ENCODE measurements at places on chromosomes 12 and 14.

GRCh38 chr14:59428581-59429012 is 36.6 kb downstream of the GPR135 start:
- H3K36me3 ChIP-seq, result no peaks in the 10 kb centered on the region
- H3K4me1 ChIP-seq, result peaks cover 2% of the 10 kb centered on the region
- peaks cover 14% of the 10 kb centered on the region for H3K27me3 ChIP-seq
- no peak overlapping the region for H3K4me3 ChIP-seq

- no peak overlapping the region for H3K27ac ChIP-seq
- H3K4me3 ChIP-seq, result no peak overlapping the region
- no peaks in the 10 kb centered on the region for H3K4me1 ChIP-seq
- peaks cover 15% of the 10 kb centered on the region for H3K36me3 ChIP-seq
- no peaks in the 10 kb centered on the region for H3K27me3 ChIP-seq
These were observed 279.6 kb downstream of the PRKD1 start for GRCh38 chr14:29648045-29648444.

- H3K27me3 ChIP-seq, result peaks cover 6% of the 10 kb centered on the region
- DNase-seq, result no peak
- H3K4me3 ChIP-seq, result no peak overlapping the region
These were observed 19.5 kb upstream of the PPFIBP1 start for GRCh38 chr12:27504507-27504906.

GRCh38 chr12:5173511-5174011 is 129.9 kb downstream of the KCNA5 start:
- no peak overlapping the region for H3K27ac ChIP-seq
- no peaks in the 10 kb centered on the region for H3K36me3 ChIP-seq
- H3K27me3 ChIP-seq, result no peaks in the 10 kb centered on the region
- DNase-seq, result no peak

- H3K27me3 ChIP-seq, result no peaks in the 10 kb centered on the region
- DNase-seq, result no peak
- H3K27ac ChIP-seq, result no peak overlapping the region
- no peak overlapping the region for H3K4me3 ChIP-seq
- peaks cover 5% of the 10 kb centered on the region for H3K4me1 ChIP-seq
These were observed 59.0 kb upstream of the HIF1A start for GRCh38 chr14:61636291-61636690.

DNA sequence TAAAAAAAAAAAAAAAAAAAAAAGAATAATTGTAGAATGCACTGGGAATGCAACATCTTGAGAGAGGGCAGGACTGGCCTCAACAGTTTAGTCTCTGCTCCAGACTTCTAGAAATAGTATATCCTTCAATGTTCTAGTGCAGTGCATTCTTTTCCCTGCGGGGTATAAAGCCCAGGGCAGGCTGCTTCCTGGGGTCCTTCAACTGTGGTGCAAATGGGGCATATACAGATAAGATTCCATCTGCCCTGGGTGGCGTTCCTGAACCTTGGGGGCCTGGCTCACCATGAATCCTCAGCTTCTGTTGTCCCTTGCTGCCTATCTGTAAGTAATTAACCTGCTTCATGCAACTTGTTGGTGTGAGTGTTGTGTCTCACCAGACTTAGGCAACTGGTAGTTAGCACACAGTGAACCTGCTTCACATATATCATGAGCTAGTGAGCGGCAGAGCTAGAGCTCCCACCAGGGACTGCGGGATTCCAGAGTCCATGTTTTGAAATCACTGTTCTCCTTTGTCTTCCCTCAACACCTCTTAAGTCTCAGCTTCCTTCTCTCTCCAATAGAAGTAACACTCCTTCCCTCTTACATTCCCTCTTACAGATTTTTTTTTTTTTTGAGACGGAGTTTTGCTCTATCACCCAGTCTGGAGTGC is 177.6 kb downstream of the SUDS3 start:
- H3K27me3 ChIP-seq, result peaks cover 12% of the 10 kb centered on the region
- no peaks in the 10 kb centered on the region for H3K4me1 ChIP-seq
- H3K36me3 ChIP-seq, result no peaks in the 10 kb centered on the region
- no peak for DNase-seq
- H3K4me3 ChIP-seq, result no peak overlapping the region
- H3K27ac ChIP-seq, result no peak overlapping the region

DNA sequence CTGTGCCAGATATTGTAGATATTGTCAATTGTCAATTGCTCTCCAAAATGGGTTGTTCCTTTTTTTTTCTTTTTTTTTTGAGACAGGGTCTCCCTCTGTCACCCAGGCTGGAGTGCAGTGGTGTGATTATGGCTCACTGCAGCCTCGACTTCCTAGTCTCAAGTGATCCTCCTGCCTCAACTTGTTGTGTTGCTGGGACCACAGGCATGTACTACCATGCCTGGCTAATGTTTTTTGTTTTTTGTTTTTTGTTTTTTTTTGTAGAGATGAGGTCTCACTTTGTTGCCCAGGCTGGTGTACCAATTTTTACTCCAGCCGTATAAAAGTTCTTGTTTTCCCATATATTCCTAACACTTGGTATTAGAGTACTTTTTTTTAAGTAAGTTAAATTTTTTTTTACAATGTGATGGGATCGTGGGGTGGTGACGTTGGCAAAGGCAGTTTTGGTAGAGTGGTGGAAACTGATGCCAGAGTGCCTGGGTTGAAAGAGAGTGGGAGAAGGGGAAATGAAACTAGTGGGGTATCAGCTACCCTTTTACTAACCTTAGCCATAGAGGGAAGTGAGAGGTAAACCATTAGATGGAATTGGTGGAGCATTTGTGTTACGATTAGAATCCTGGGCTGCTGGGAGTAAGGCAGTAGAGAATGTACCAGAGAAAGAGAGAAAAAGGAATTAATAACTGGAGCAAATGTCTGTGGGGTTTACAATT is 33.0 kb upstream of the CFAP54 start:
- no peak for DNase-seq
- peaks cover 27% of the 10 kb centered on the region for H3K4me1 ChIP-seq

DNA sequence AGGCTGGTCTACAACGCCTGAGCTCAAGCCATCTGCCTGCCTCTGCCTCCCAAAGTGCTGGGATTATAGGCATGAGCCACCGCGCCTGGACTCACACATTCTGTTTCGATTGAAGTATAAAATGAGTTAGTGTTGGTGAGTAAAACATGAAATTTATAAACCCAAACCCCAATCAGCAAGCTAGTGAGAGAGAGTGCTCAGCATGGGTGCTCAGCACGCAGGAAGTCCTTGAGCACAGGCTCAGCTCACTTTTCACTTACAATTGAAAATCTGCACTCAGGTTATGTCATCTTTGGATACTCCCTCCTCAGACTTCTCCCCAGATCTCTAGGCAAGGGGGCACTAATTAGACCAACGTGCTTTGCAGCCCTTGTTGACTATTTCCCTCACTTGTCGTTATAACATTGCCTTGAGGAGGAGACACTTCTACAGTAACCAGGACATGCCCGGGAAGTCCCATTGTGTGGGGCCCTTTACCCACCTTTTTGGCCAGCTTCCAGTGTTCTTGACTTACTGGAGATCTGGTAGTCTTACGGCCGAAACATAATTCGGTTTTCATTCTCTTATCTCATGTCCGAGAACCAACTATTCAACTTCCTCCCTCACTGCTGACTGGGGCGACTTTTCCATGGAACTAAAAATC is 68.5 kb upstream of the AMN1 start:
- DNase-seq, result no peak
- no peaks in the 10 kb centered on the region for H3K27me3 ChIP-seq
- peak overlapping the region; percentile 88 for H3K27ac ChIP-seq
- peak overlapping the region; percentile 64 for H3K4me3 ChIP-seq
- H3K4me1 ChIP-seq, result peaks cover 43% of the 10 kb centered on the region

- H3K4me3 ChIP-seq, result no peak overlapping the region
- DNase-seq, result no peak
- no peaks in the 10 kb centered on the region for H3K36me3 ChIP-seq
- H3K27ac ChIP-seq, result no peak overlapping the region
- no peaks in the 10 kb centered on the region for H3K27me3 ChIP-seq
These were observed 20.9 kb downstream of the DMAC2L start for GRCh38 chr14:50333014-50333509.

DNA sequence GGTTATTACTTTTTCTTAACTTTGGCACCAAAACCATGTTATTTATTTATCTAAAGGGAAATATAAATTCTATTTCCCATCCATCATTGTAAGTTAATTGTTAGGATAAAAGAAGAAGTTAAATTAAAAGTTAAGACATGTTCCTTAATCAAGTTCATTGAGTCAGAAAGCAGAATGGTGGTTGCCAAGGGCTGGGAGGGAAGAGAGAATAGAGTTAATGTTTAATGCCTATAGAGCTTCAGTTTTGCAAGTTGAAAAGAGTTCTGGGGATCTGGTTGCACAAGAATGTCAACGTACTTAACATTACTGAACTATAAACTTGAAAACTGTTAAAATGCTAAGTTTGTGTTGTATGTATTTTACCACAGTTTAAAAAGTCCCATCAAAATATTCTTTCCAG is 63.2 kb upstream of the NR2C1 start:
- H3K36me3 ChIP-seq, result peaks cover 2% of the 10 kb centered on the region
- H3K4me1 ChIP-seq, result no peaks in the 10 kb centered on the region
- no peak overlapping the region for H3K27ac ChIP-seq
- DNase-seq, result no peak

DNA sequence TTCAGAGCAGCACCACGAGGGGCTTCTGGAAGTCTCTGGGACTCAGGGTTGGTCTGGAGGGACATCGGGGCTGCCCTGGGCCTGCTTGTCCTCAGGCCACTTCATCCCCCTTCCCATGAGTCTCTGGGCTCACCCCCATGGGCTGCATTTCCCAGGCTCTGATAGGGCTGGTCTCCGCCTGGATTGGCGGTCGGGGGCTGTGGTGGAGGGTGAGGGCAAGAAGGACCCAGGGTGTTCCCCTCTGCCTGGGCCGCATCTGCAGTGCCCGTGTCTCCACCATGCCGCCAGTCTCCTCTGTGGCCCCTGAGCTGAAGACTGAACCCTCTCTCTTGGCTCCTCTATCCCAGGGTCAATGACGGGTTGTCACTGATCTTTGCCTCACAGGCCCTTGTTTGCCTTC is 242.1 kb downstream of the ADGRD1 start:
- H3K27ac ChIP-seq, result no peak overlapping the region
- H3K36me3 ChIP-seq, result no peaks in the 10 kb centered on the region
- H3K27me3 ChIP-seq, result no peaks in the 10 kb centered on the region
- no peaks in the 10 kb centered on the region for H3K4me1 ChIP-seq
- no peak overlapping the region for H3K4me3 ChIP-seq
- no peak for DNase-seq

GRCh38 chr12:67474934-67475620 is 173.5 kb upstream of the DYRK2 start:
- H3K4me1 ChIP-seq, result peaks cover 13% of the 10 kb centered on the region
- DNase-seq, result no peak
- H3K36me3 ChIP-seq, result no peaks in the 10 kb centered on the region
- no peak overlapping the region for H3K27ac ChIP-seq

GRCh38 chr12:6278439-6279255 is 31.8 kb upstream of the PLEKHG6 start:
- no peaks in the 10 kb centered on the region for H3K36me3 ChIP-seq
- DNase-seq, result peak; percentile 85
- peaks cover 29% of the 10 kb centered on the region for H3K27me3 ChIP-seq
- H3K4me3 ChIP-seq, result peak overlapping the region; percentile 76
- peaks cover 5% of the 10 kb centered on the region for H3K4me1 ChIP-seq

DNA sequence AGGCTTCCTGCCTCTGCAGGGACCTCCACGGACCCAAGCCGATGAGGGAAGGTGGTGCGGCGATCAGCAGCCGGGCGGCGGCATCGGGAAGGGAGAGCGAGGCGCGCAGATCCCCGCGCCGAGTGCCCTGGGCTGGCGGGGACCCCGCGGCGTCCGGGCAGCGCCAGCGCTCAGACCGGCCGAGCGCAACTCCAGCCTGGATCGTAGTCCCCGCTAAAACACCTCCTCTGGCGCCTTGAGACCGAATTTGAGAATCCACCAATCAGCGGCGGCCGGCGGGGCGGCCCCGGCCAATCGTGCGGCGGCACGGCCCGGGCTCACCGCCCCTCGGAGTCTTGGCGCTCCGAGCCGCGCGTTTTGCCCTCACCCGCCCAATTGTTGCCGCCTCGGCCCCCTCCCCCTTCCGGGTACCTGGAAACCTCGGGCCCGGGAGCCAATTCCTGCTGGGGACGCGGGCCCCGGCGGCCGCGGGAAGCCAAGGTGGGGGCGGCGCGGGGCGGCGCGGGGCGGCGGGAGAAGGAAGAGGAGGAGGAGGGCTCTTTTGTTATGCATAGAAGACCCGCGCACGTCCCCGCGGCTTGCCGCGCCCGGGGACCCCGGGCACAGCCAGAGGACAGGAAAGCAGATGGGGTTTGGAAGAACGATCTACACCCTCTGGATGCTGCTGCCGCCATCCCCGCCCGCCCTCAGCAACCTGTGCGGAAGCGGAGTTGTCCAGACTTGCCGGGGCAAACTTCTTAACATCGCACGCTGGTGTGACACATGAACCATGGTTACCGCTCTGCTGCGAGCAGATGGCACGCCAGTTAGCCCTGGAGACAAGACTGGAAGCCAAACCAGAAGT is at the start of gene E2F7:
Gene E2F7 (minus strand): TSS at position 209 of the 844 bp plus-strand sequence. CDS start 934 bp downstream, outside the sequence.
- peak; percentile 70 for DNase-seq
- H3K4me3 ChIP-seq, result peak within 1 kb of the TSS; percentile 90
- H3K27ac ChIP-seq, result no peak within 1 kb of the TSS
- H3K36me3 ChIP-seq, result peaks cover 4% of the 10 kb centered on the region

GRCh38 chr12:94507455-94507854 is 47.8 kb upstream of the CEP83 start:
- peaks cover 5% of the 10 kb centered on the region for H3K36me3 ChIP-seq
- H3K4me3 ChIP-seq, result no peak overlapping the region
- H3K27me3 ChIP-seq, result no peaks in the 10 kb centered on the region
- no peak overlapping the region for H3K27ac ChIP-seq
- no peak for DNase-seq

DNA sequence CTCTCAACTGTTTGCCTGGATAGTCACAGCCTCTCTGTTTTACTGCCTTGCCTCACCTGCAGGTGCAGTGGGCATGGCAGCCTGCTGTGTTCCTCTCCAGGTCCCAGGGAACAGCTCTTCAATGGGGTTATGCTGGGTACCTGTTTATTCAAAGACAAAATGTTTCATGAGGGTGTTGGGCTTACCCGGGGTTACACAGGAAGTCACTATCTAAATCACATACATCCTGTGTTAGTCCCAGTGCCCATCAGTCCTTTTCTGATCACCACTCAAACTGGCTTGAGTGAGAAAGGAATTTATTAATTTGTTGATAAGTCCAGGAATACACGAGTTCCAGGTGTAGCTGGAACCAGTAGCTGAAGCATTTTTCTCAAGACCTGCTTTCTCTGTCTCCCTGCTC is 1503.6 kb upstream of the TMEM132C start:
- no peaks in the 10 kb centered on the region for H3K4me1 ChIP-seq
- no peak for DNase-seq
- no peak overlapping the region for H3K27ac ChIP-seq

- no peaks in the 10 kb centered on the region for H3K27me3 ChIP-seq
- H3K36me3 ChIP-seq, result peaks cover 46% of the 10 kb centered on the region
- H3K4me3 ChIP-seq, result peak overlapping the region; percentile 76
- peak overlapping the region; percentile 82 for H3K27ac ChIP-seq
These were observed 6.3 kb downstream of the ZFP36L1 start for GRCh38 chr14:68786491-68787091.

- H3K27me3 ChIP-seq, result no peaks in the 10 kb centered on the region
- H3K4me3 ChIP-seq, result no peak overlapping the region
- DNase-seq, result no peak
- H3K36me3 ChIP-seq, result peaks cover 24% of the 10 kb centered on the region
- no peak overlapping the region for H3K27ac ChIP-seq
These were observed 265.6 kb upstream of the RGS6 start for GRCh38 chr14:71666571-71667145.
